Activated gamma-delta T cell (primary cell): ENCODE measurements at places on chromosomes 5 and 9.

DNA sequence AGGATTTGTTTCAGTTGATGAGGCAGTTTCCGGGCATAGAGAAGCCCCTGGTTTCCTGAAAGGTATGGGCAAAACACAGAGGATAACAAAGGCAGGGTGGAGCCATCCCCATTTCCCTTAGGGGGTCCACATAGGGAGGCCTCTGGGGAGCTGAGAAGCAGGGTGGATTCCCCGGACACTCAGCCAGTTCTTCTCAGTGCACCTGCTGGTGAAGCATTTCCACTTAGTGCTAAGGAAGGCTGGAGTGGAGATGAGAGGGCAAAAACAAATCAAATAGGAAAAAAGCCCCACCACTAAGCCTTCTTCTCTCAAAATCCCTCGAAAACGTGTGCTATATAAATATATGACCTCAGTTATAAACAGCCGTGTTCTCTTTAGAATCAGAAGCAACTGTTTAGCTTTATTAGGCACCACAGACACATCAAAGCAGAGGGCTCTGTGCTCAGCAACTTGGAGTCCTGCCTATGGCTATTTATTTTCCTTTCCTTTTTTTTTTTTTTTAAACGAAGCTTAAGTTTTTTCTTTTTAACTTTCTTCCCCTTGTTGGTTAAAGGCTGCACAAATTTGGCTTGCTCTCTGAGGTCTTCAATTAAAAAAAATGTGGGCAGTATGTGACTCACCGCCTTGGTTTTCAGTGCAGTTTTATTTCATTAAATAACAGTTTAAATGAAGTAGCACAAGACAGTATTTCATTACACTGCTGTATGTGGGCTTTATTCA lies 67.7 kb downstream of the PRDM6 start:
- DNase-seq, result no peak

- DNase-seq, result no peak
These were observed 35.5 kb upstream of the ADAMTSL1 start for GRCh38 chr9:18438300-18438925.

DNA sequence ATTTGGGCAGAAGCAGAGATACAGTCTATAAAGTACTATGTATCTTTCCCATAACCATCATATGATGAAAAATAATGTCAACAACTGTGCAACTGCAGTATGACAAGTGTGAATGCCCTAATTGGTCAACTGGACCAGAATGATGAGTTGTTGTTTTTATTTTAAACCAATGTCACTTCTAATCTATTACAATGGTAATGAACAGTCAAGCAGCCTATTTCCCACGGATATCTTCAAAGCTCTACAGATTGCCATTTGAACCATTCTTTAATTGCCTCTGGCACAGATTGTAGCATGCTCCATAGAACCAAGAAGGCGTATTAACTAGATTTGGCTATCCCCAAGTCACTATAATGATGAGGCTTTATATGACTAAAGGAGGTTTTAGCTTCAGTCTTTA lies 233.6 kb downstream of the TRPM3 start:
- no peak for DNase-seq

DNA sequence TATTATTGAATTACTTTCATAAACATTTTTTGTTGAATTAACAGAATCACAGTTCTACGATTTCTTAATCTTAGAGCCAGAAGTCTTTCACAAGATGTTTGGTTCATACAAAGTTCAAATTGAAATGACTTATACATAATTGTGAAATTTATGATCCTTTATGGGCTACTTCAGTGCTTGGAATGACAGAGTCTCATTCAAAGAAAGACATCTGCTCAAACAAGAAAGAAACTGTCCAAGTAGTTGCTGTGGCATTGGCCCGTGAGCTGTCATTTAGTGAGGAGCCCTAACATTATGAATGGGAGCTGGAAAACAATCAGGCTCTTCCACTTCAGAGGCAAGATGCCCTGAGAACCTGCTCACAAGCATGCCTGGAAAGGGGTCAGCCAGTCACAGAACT lies 63.4 kb downstream of the AUH start:
- no peak for DNase-seq

- no peak for DNase-seq
These were observed 29.2 kb upstream of the SMC5 start for GRCh38 chr9:70229579-70229978.

- no peak for DNase-seq
These were observed 65.9 kb downstream of the PPARGC1B start for GRCh38 chr5:149796030-149796429.

DNA sequence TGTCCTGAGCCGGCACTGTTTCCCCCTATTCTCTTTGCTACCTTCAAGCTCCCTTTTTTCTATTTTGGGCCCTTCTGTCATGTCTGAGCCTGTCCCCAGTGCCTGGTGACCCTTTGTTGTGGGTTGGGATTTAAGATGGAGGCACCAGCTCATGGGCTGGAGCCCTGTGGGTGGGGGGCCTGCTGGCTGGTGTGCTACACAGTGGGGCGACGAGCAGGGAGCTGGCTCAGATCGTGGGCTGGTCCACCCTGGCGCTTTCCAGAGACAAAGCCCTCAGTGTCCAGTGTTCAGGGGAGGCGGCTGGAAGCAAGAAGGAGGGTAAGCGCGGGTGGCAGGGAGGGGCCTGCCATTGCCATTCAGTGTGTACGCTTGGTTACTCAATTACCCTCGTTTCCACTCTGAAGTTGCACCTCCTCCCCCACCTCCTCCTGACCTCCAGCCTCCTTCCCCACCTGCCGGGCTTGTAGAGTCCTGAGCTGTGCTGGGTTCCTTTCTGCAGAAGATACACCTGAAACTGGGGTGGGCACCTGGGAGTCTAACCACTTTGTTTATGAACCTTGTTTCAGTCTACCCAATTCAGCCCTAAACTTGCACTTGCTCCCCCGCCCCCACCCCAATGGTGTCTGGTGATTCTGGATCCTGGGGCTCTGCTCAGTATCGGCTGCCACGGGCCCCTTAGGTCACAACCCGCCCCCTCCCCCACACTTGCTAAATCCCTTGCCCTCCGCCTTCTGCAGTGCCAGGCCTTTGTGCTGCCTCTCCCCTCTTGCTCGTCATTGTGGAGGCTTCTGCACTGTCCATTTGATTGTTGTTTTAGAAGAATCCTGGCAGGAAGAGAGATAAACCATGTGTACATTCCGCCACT lies 49.9 kb downstream of the MVB12B start:
- DNase-seq, result no peak

DNA sequence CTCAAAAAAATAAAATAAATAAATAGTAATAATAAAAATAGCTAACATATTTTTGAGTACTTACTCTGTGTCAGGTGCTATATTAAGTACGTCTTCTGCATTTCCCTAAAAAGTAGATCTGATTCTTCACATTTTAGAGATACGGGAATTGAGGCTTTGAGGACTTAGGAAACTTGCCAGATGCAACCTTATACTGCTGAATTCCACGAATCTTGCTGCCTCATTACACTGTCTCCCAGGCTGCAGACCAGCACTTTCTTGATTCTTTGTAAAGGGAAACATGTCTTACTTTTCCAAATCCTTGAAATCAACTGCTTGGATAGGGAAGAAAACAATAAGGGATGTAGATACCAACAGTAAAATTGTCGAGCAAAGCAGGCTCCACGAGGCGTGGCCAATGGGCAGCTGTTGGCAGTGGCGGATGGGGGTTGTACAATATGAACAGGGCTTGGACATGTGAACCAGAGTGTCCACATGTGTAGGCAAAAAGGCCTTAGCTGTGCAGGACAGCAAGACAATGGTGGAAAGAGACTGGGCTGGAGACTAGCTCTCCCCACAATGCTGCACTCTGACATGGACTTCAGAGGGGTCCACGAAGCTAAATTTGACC lies 124.3 kb upstream of the RAI14 start:
- DNase-seq, result no peak
